ENCODE measurements at places on chromosomes 7 and 10.

GRCh38 chr10:22333167-22333974 lies 11.9 kb upstream of the SPAG6 start:
- DNase-seq = no peak

DNA sequence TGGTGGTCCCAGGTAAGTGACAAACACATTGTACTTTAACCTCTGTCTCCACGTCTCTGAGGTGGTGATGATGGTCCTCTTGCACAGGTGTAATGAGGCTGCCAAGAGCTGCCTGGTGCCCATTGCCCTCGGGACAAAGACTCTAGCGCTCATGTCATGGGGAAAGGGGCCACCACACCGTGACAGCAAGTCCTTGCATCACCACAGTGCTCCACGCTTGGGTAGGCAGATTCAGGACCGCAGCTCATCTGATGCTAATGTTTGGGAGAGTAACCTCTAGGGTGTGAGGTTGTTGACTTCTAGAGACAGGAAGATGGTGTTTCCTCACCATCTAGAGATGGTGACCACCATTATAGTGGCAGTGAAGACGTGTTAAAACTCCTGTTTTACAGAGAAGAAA lies 395.6 kb downstream of the ADRA2A start:
- no peak for DNase-seq

DNA sequence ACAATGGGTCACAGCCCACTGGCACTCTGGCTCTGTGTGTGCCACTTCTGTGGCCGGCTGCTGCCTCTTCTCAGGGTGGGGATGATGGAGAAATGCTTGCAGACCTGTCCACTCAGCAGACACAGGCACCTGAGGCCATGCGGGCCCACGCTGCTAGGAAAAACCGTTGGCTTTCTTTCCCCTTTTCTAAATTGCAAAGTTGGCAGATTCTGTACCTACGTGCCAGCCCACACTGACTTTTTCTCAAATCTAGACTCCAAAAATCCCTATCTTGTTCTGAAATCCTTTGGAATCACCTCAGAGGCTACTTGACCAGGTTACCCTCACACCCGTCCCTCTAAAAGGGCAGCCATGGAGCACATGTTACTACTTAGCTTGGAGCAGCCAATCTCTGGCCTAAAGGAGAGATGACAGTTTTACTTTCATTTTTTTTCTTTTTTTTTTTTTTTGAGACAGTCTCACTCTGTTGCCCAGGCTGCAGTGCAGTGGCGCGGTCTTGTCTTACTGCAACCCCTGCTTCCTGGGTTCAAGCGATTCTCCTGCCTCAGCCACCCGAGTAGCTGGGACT lies 99.4 kb downstream of the RNF216 start:
- no peak for DNase-seq

DNA sequence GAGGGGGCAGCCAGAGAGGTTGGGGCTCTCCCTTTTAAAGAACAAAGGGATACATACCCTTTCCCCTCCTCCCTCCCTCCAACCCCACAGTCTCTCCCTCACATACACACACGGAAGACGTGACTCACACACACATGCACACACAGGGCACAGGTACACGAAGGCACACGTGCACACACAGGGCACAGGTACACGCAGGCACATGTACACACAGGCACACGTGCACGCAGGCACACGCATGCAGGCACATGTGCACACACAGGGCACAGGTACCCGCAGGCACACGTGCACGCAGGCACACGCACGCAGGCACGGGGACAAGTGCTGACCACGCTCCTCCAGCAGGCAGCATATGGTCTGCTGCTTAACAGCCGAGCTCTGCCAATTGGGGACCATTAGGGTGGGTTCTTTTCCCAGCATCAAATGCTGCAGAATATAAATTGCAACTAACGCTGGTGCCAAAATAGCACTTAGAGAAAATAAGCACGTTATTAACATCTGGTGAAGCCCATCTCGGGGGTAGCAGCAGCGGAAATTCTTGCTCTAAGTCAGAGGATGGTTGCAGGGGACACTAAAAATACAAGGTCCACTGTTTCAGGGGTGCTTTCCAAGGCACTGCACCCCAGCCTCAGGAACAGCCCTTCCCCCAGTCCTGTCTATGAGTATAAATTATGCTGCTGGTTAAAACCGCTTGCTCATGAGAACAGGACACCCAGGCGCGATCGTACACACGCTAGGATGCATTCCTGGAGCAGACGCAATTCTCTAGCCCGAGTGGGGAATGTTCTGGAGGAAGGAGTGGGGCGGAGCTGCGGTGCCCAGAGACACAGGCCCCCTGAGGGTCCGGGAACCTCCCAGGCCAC lies 55.2 kb upstream of the TNRC18 start:
- no peak for DNase-seq

- no peak for DNase-seq
These were observed 261.3 kb upstream of the MEOX2 start for GRCh38 chr7:15947754-15948153.

Measured in stimulated activated CD4-positive, alpha-beta T cell treated with anti-CD3 and anti-CD28 coated beads, TNF-alpha, amount 100 ng/mL, for 4 hours (primary cell).